Activated CD4-positive, alpha-beta T cell treated with anti-CD3 and anti-CD28 coated beads, Interleukin-2, amount 50 U/mL, for 48 hours (primary cell): ENCODE measurements at places on chromosomes 2 and 18.

DNA sequence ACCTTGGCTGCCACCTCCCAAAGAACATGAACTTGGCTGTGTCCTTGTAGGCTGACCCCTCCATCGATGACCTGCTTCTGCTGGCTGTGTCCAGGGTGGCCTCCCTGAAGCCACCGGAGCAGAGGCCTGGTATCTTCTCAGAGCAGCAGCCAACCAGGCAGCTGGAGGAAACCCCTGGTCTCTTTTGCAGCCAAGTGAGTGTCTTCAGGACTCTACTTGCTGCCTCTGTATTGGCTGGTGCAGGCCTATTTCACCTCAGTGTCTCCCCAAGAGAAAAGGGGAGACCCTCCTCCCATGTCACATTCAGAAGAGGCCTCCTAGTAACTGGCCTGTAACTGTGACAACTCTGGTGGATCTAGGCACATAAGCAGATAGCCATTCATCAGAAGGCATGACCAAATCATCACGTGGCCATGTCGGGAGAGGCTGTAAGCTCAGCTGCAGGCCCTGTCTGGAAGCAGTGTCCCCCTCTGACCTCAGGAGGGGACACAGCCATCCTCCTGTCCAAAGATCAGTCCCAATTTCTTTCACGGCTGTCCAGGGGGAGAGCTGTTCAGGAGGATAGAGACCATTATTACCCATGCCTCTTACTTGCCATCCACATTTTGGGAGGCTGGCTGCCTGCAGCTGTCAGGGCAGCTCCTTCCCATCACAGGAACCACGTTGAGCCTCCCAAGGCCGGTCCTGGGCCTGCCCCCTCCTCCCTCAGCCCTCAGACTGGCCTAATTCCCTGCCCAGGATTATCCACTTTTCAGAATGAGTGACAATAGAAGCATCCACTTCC lies 20.9 kb upstream of the ROCK2 start:
- no peak for DNase-seq

DNA sequence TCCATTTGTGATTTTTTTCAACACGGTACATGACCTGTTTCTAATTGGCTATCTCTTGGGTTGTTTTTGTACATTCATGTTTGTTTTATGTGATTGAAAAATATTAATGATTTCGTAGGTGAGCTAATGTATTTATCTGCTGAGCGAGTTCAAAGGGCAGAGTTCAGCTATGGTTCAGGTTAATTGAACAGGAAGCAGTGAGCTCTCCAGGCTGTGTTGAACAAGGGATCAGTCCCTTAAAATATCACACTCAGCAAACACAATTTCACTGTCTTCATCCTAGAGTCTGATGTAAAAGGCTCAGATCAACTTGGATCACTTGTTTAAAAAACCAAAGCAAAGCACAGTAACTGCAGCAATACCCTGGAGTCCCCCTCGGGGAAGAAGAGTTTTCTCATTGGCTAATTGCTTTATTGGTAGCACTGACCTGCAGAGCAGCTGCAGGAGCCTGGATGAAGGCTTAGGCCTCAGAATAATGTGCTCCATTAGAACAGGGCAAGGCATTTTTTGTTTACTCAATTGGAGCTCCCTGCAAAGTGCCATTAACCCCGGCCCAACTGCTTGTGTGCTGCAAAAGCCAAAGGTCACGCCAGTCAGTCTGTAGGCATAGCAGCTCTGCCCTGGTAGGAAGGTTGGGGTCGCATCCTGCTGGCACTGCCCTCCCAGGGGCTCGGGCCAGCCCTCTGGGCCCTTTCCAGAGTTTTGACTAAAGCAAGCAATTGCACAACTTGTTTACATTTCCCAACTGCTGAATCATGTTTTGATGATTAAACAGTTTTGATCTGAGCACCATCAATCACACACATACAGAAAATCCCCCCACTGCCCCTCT lies 10.5 kb downstream of the ONECUT2 start:
- no peak for DNase-seq

GRCh38 chr2:107633580-107634147 lies 193.0 kb upstream of the RGPD4 start:
- DNase-seq: no peak

DNA sequence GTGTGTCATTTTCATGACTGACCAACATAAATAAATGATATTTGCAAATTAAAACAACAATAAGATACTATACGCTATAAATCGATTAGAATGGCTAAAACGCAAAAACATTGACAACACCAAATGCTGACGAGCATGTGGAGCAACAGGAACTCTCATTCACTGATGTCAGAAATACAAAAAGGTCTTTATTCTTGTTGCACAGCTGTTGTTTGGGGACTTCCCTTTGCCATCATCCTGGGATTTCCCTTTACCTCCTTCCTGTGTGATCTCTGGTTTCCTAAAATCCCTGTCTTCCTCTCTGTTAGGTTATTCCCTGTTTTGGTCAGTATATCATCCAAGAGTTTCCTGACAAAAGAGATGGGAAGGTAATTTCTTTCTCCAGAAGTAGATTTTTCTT lies 66.0 kb downstream of the NOL10 start:
- no peak for DNase-seq

GRCh38 chr2:134020608-134021007 lies 233.3 kb upstream of the MGAT5 start:
- DNase-seq: no peak

GRCh38 chr2:96921561-96922319 lies 51.9 kb upstream of the SEMA4C start:
- no peak for DNase-seq
